ENCODE measurements at places on chromosomes 3 and 15. TPM values are rescaled to one million over a fixed set of nuclear protein-coding genes. Genes with fewer than 3 reads are reported as not detected.

MRAS gene
- 0.67 TPM for total RNA-seq

CHRFAM7A gene
- not detected for total RNA-seq

C15orf62 gene
- 2.4 TPM for total RNA-seq

STAB1 gene
- 0.19 TPM for total RNA-seq

NGRN gene
- 31.1 TPM for total RNA-seq

BLM gene
- total RNA-seq, result 68.2 TPM

GMNC gene
- not detected for total RNA-seq

LMAN1L gene
- 1.6 TPM for total RNA-seq

SLITRK3 gene
- not detected for total RNA-seq

ADAMTS9 gene
- total RNA-seq, result not detected

CDC25A gene
- total RNA-seq, result 18.8 TPM

P2RY1 gene
- total RNA-seq, result 0.11 TPM

FNDC3B gene
- 17.9 TPM for total RNA-seq

RAB6B gene
- total RNA-seq, result 3.1 TPM

CLDN16 gene
- not detected for total RNA-seq

ABHD5 gene
- total RNA-seq, result 8.3 TPM

Measured in activated T-helper 17 cell treated with anti-CD3 and anti-CD28 coated beads, Interleukin-2, amount 50 U/mL, for 72 hours (primary cell).